ENCODE measurements at places on chromosomes 12 and 14. TPM values are rescaled to one million over a fixed set of nuclear protein-coding genes. Genes with fewer than 3 reads are reported as not detected.

Gene KCNJ8
- total RNA-seq, result under 0.01 TPM

Gene C12orf56
- total RNA-seq, result not detected

Gene LRFN5
- total RNA-seq, result not detected

- DNase-seq, result no peak
Observed at GRCh38 chr12:101685092-101685491, 12.3 kb upstream of the CHPT1 start.

DNA sequence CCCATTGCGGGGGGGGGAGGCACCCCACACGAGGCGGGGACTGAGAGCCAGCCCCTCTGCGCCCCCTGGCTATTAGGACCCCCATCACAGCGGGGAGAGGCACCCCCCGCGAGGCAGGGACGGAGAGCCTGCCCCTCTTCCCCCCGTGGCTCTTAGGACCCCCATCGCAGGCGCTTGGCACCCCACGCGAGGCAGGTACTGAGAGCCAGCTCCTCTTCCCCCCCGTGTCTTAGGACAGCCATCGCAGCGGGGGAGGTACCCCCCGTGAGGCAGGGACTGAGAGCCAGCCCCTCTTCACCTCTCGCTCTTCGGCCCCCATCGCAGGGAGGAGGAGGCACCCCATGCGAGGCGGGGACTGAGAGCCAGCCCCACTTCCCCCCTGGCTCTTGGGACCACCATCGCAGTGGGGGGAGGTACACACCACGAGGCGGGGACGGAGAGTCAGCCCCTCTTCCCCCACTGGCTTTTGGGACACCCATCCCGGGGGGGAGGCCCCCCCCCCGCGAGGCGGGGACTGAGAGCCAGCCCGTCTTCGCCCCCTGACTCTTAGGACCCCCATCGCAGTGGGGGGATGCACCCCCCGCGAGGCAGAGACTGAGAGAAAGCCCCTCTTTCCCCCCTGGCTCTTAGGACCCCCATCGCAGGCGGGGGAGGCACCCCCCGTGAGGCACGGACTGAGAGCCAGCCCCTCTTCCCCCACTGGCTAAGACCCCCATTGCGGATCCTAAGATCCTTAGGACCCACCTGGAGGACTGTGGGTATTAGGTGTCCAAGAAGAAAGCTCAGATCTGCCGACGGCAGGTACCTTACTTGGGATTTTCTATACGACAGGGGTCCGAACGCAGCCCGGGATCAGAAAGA is 198.6 kb upstream of the PZP start:
- DNase-seq, result no peak

GRCh38 chr12:53231671-53231920 is 413 bp downstream of the RARG start:
- no peak for DNase-seq

- DNase-seq, result no peak
Observed at GRCh38 chr14:22487401-22487800, 101.6 kb downstream of the DAD1 start.

Measured in dermis microvascular lymphatic vessel endothelial cell (primary cell).